Fibroblast of mammary gland (primary cell): ENCODE measurements at places on chromosomes 6 and 20.

GRCh38 chr6:148599967-148600426 is 146.8 kb upstream of the UST start:
- no peak for DNase-seq

GRCh38 chr20:40949346-40949745 is 79.3 kb upstream of the TOP1 start:
- no peak for DNase-seq

DNA sequence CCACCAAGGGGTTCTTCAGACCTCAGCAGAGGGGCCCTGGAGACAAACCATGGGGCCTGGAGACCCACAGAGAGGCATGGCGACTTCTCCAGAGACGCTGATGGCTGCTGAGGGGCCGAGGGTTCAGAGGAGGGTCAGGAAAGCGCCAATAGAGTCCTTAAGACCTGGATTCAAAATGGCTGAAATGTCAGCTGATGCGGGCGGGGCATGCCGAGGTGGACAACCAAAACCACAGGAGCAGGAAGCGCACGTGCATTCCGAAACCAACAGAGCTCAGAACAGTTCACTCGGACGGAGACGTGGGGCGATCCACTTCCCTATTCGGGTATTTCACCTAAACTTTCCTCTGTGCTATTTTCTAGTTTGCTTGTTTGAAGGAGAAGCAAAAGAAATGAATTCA is 99.9 kb upstream of the RIN2 start:
- DNase-seq = no peak

DNA sequence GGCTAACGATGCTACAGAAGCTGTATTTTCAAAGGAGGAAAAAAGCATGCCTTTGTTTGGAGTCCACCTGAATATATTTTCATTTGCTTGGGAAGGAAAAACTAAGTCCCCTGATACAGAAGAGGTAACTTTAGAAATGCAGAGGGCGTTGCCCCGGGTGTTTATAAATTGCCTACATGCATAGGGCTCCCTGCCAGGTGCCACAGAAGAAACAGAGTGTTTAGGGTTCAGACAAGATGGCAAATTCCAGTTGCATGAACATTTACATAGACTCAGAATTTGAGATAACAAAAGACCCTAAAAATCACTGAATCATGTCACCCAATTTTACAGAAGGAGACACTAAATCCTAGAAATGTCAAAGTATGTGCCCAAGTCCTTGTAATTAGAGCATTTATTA is 19.9 kb downstream of the RIN2 start:
- no peak for DNase-seq

- peak; percentile 67 for DNase-seq
These were observed 21.3 kb downstream of the TNXB start for GRCh38 chr6:32087574-32088486.

GRCh38 chr20:33261465-33261864 is 21.5 kb upstream of the BPIFB1 start:
- DNase-seq = no peak

GRCh38 chr6:135983718-135984343 is 132.3 kb downstream of the PDE7B start:
- peak; percentile 62 for DNase-seq

- DNase-seq = no peak
These were observed 16.4 kb downstream of the SYNJ2 start for GRCh38 chr6:157997893-157998608.

DNA sequence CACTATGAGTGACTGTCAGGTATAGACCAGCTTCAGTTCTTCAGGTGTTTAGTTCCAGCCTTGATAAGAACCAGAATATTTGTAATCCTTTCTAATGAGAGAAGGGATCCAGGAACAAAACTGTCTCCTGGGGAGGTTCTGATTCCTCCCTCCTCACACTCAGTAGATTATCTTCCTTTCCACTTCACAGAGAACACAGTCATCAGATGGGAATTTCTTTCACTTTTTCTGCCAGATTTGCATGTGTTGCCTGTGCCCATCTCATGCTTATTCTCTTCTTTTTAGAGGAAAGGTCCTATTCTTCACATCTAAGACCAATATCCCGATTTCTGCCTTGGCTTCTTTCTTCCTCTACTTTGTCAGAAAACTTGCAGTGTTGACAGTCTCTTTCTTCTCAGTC is 50.8 kb downstream of the CD109 start:
- DNase-seq = peak; percentile 38

DNA sequence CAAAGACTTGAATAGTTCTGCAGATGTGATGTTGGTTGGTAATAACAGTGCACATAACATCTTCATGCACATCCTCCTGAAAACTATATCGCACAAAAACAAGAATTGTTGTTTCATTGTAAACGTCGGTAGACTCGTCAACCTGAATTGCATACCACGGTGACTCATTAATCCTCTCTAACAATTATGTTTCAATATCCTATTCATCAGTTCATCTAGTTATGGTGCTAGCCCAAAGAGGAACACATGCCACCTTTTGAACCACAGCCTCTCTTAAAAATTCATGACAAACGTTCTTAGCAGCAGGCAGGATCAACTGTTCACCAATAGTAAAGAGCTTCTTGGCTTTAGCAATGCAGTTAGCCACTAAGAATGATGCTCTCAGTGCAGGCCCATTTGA is 25.0 kb downstream of the CRYBG1 start:
- DNase-seq = no peak

DNA sequence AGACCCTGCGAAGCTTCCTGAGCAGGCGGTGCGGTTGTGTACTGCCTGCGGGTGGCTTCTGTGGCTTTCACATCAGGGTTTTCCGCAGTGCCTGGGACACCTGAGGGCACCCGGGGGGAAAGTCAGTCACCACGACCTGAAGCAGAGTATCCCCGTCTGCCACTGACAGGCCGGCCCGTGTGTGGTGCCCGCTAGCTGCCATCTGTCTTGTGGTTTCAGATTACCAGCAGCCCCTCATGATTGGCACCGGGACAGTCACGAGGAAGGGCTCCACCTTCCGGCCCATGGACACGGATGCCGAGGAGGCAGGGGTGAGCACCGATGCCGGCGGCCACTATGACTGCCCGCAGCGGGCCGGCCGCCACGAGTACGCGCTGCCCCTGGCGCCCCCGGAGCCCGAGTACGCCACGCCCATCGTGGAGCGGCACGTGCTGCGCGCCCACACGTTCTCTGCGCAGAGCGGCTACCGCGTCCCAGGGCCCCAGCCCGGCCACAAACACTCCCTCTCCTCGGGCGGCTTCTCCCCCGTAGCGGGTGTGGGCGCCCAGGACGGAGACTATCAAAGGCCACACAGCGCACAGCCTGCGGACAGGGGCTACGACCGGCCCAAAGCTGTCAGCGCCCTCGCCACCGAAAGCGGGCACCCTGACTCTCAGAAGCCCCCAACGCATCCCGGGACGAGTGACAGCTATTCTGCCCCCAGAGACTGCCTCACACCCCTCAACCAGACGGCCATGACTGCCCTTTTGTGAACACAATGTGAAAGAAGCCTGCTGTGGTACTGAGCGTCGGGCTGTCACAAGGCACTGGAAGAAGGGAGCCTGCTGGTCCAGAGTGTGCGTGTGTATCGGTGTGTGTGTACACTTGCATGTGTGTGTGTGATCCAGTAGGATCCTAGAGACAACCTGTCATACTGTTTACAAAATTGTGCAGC is 54.4 kb downstream of the GOPC start:
- peak; percentile 47 for DNase-seq

DNA sequence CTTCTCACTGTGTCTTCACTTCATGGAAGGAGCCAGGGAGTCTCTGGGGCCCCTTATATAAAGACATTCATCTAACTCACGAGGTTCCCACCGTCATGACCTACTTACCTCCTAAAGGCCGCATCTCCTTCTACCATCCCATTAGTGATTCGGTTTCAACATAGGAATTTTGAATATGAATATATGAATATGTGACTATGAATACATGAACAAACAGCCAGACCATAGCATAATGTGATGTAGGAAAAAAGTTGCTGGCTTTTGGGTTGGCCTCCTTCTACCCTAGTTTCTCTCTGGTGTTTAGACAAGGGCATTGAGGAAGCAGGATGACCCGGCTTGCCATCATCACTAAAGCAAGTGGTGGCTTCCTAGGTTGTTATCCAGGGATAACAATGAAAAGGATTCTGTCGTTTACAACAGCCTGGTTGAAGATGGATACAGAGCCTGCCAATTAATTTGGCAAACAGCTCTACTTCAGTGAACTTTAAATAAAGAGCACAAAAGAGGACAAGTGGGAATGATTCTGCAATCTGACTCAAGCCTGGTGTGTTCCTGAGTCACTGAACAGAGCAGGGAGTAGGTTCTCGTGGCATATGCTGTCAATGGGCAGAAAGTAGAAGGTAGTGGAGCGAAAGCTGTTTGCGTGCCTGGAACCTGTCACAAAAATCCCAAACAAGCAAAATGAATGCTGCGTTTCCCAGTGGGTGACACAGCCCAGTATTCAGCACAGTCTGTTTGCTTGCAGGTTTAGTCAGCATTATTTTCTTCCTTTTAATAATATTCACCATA is 44.0 kb upstream of the DOK5 start:
- peak; percentile 61 for DNase-seq

- DNase-seq = peak; percentile 19
These were observed 150.3 kb downstream of the OTOR start for GRCh38 chr20:16898433-16898832.

GRCh38 chr6:42001506-42001905 is 48.8 kb upstream of the TAF8 start:
- DNase-seq = no peak
